NCI-H187 treated with DMSO at 0.1 percent for 48 hours (cell line): ENCODE measurements at places on chromosomes 2 and 18.

DNA sequence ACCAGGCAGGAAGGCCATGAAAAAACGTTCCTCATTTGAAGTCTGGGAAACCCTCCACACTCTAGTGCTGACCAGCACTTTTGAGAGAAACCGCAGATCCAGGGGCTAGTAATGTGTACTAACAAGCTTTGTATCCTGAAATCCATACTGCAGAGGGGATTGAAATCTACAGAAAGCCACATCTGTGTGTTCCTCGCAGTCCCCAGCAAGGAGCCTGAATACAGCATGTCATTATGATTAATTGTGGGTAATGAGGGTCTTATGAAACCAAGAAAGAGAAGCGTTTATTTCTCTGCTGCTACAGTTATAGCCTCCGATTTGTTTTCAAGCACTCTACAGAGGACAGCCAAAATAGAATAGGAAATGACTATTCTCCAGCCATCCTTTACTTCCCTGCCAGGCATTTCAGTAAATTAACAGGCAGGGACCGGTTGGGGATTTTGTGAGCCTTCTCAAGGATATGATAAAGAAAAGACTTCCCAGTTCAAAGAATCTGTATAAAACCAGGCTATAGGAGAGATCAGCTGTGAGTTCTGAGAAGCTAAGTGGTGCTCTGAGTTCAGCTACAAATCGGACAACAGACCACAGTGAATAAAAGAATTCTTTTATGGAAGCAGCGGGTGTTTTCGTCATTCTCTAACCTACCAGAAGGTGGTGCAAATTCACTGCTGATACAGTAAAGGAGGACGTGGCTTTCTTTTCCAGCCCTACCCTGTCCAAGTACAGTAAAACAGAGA, 133.4 kb downstream of the INSIG2 start:
- no peak for DNase-seq

GRCh38 chr18:11728249-11728648, 39.2 kb downstream of the GNAL start:
- no peak for DNase-seq

GRCh38 chr2:148725564-148725963, 81.0 kb downstream of the EPC2 start:
- DNase-seq = no peak

DNA sequence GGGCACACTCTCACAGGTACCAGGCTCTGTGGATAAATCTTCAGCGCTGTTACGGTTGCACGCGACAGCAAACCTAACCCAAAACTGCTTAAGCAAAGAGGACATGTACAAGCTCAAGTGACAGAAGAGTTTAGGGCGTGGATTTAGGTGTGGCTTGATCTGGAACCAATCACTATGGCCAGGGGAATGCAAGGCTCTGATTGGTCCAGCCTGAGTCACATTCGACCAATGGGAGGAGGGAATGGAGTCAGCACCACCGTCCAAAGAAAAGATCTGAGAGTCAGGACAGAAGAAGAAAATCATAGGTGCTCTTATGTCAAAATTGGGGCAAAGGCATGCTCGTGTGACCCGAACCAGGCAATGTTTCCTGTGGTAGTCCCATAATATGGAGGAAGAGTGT, 139.0 kb downstream of the TRIM43 start:
- DNase-seq = no peak

GRCh38 chr2:241736111-241736510, 1.7 kb downstream of the D2HGDH start:
- DNase-seq = no peak

DNA sequence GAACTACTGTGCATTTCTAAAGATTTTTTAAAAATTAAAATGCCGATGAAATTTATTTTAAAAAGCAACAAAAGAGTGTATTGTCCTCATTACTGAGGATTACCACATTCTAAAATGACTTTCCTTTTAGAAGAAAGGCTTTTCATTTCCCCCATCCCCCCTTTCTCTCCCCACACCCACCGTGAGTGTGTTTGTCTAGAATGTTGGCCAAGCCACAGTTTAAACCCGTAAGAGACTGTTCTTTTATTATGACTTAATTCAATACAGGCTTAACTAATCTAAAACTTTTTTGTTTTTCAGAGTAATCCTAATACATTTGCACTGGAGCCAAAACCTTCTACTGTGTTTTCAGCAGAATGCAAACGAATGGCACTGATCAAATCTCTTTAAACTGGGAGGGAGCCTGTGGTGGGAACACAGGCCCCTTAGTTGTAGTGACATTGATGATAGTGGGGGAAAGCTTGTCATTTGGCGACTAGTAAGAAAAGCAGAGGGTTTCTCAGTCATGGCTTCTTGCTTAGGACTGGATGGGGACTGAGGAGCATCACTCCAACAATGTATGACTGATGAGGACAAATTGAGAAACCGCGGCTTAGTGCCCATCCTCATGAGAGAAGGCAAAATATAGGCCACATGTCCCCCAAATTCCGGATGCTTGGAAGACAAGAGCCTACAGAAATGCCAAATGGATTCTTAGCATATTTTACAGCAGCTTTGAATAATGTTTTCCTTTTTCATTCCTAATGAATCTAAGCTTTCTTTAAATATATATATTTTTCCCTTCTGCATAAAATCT, 154.0 kb upstream of the SMIM21 start:
- DNase-seq = no peak
